Coronary artery (tissue), 2 donors: ENCODE measurements at places on chromosomes 3 and 15.
A peak's percentile ranks its signal among the peaks of the same experiment; 100 is the strongest.

DNA sequence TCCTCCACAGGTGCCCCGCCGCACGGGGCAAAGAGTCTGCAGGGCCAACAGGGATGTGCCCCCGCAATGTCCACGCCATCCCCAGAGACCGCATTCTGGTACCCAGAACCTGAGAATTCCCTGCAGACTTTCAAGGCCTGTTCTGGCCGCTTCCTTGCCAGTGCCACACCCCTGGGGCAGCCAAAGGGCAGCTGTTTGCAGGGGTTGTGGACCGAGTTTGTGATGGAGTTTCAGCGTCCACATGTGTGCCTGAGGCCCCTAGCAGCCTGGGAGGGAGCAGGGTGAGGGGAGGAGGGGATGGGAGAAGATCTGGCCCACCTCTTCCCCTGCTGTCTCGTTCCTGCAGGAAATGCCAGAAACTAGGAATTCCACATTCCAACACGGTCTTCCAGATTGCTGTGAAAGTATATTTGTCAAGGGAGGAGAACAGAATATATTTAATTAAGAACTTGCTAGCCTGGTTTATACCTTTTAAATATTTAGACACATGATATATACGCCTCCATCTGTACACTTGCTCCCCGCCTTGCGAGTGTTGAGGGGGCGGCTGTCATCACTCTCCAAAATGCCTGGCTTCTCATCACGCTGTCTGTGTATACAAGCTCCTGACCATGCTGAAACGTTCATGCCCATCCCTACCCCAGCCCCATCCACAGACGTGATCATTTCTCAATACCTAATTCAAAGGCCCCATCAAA, 31.1 kb upstream of the RASA2 start:
- DNase-seq, result no peak

DNA sequence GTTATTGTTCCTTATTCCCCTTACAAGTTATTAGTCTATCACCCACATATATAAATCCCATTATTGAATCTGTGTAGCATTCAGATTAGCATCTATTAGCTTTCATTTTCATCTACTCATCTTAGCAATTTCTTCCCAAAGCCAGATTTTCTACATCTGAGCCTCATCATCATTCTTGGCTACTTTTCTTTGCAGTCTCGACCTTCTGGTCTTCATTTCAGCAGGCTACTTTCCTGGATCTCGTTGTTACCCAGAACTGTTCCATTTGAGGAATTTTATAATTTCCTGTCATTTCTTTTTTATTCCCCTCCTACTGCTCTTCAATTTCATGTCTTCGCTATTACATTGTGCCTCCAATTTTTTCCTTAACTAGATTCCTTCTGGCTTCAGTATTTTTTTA, 51.8 kb downstream of the SPRED1 start:
- no peak for DNase-seq

GRCh38 chr15:83688201-83688600, 34.3 kb downstream of the ADAMTSL3 start:
- no peak for DNase-seq

- DNase-seq, result no peak
Measured at GRCh38 chr3:110738531-110738930, 333.1 kb upstream of the NECTIN3 start.

GRCh38 chr3:149942409-149942808, 28.3 kb downstream of the PFN2 start:
- DNase-seq, result no peak

- DNase-seq, result no peak
Measured at GRCh38 chr15:99365242-99365641, 114.0 kb downstream of the LRRC28 start.

- DNase-seq, result no peak
Measured at GRCh38 chr3:111864821-111865656, 6.0 kb downstream of the PHLDB2 start.

DNA sequence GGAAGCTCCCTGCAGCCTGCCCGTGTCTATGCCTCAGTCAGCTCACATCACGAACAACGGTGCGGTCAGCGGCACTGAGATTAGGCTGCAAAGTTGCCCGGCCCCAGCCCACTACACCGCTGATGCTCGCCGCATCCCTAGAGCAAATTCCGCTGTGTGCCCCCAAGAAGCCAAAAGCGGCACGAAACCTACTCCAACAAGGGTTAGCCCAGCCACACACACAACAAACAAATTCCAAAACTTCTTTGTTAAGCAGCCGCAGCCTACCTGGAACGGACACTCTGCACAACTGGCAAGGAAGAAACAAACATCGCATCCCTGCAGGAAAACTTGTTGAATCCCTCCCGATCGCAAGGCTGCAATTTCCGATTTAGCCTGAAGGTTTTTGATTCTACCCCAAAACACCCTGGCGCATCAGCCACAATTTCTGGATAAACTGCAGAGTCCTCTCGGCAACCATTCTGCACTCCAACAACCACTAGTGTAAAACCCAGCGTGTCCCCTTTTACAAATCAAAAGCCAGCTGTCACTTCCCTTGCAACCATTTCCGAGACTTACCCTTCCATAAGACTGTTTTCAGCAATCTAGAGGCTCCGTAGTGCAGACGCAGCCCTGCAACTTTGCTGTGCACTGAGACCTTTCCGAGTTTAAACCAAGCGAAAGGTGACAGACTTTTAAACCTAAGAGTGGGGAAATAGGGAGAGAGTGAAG, 449 bp downstream of the ROBO1 start:
- no peak for DNase-seq

DNA sequence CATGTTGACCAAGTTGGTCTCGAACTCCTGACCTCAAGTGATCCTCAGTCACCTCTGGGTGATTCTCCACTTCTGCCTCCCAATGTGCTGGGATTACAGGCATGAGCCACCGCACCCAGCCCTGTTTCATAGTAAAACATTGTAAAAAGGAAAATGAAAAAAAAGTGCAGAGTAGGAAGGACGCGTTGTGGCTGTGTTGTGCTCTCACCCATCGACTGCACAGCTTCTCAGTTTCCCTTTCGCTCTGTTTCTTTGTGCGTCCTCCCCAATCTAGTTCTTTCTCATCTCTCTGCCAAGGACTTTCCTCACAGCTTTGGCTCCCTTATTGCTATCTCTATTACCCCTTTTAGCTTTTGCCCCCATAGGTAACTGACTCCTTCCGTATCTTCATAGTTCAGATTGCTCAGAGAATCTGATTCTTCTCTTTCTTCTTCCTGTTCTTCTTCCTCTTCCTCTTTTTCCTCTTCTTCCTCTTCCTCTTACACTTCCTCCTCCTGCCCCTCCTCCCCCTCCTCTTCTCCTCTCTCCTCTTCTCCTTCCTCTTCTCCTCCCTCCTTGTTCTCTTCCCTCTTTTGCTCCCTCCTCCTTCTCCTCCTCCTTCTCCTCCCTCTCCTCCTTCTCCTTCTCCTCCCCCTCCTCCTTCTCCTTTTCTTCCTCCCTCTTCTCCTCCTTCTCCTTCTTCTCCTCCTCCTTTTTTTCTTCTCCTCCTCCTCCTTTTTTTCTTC, 81.1 kb upstream of the VGLL4 start:
- DNase-seq, result no peak

DNA sequence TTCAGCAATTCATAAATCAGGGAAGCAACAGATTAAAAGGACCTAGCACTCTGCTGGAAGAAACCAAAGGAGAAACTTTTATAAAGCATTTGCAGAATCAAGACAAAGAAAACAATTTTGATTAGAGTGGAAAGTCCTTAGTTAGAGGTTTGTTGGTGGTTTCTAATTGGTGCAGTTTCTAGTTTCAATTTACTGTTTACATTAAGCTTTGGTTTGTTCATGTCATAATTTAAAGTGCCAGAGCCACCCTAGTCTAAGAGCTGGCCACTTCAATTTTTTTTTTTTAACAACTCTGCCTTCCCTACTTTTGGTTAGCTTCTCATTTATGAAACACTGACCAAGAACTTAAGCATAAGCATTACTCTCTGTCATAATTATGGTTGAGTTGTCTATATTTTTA, 1428.2 kb upstream of the GBE1 start:
- DNase-seq, result no peak

GRCh38 chr15:38252481-38253350, at the start of gene SPRED1:
SPRED1 (plus strand) TSS chr15:38252836; CDS start chr15:38253186, 350 bp downstream.
- peak; percentile 88 for DNase-seq

DNA sequence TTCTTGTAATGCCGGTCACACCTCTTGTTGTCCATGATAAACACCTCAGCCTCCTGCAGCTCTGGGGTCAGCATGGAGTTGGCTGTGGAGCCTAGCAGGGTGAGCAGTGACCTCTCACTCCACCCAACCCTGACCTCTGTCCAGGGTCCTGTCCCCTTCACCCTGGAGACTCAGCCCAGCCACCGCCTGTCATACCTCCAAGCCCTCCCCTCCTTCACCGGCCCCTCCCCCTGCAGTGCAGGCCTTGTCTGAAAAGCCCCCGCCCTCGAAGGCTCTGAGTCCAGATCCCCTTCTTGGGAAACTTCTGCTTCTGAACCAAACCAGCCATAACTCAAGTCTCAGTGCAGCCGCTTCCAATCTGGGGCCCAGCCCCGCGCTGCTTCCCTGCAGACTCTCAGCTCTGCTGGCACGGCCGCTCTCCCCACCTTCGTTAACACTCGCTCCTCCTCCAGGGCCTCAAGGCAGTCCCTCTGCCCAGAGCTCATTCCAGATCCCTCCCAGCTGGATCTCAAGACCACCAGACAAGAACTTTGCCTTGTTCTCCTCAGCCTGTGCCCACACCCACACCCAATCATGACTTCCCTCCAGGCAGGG, 25.4 kb upstream of the PRSS50 start:
- DNase-seq, result no peak
